Hematopoietic multipotent progenitor cell treated with erythropoietin and hydrocortisone succinate and interleukin-3 and kit ligand, for 6 days (in vitro differentiated cells): ENCODE measurements at places on chromosomes 12 and 14.

GRCh38 chr14:69567563-69567962, 7.1 kb downstream of the CCDC177 start:
- DNase-seq: peak; percentile 0

- no peak for DNase-seq
These were observed 117.3 kb downstream of the ERC1 start for GRCh38 chr12:1108276-1108675.

DNA sequence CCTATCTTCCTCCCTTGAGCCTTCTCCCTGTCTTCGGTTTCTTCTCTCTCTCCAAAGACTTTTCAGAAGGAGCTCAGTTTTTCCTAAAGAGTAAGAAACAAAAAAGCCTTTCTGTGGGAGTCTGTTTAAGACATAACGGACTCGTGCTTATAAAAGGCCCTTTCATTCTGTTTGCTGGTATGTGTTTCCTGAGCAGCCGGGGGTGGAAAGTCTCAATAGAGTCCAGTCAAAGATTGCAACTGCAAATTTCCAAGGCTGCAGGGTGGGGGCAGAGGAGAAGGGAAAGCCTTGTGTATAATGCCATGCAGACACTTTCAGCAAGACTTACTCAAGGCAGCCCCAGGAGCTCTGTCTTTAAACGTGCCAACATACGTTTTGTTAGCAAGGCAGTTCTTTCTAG, 62.2 kb downstream of the GNG2 start:
- DNase-seq: no peak

DNA sequence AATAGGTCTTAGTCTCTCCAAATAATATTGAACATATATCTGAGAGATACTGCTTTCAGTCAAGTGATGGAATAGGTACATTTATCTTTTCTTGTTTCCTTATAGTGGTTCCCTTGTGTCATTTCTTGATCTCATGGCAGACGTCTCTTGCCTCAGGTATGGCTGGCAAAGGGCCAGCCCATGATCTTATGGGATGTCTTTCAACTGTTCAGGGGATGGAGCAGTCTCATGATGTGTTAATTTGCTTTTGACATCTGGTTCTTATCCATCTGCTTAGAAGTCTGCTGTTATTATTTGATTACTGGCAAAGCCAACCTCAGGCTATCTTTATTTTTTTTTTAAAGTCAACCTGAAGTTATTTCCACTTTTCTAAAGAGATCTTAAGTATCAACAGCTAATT, 262.9 kb downstream of the TMEM117 start:
- DNase-seq: no peak

DNA sequence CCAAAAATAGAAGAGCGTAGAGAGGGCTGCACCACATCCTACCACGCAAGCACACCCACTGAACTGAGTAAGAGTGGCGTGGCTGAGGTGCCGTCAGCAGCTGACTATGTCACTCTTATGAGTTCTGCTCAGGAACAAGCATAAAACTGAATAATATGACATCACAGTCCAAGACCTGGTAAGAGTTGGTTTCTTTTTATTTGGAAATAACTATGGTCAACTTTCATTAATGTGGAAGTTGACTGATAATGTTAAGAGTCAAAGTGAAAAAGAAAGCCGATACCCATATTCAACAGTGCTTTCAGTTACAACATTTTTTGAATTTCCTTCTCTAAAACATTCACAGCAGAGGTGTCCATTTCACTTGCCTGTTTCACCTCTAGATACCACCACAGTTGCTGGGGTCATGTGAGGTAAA, 44.6 kb downstream of the GNS start:
- no peak for DNase-seq

DNA sequence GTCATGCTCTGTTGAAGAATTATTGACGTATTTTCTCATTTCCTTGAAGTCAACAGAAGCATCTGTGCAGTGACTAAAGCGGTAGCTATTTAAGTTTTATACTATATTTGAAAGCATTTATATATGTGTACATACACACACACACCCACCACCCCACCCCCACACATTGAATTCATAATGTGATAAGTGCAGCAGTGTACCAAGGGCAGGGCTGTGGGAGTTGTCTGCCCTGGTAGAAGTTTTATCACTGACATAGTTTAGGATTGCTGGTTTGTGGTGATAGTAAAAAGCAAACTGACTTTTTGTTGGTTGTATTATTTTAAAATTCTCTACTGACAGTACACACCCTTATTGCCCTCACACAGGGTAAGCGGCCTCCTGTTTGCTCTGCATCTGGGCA, 39.1 kb downstream of the GAS2L3 start:
- peak; percentile 93 for DNase-seq

DNA sequence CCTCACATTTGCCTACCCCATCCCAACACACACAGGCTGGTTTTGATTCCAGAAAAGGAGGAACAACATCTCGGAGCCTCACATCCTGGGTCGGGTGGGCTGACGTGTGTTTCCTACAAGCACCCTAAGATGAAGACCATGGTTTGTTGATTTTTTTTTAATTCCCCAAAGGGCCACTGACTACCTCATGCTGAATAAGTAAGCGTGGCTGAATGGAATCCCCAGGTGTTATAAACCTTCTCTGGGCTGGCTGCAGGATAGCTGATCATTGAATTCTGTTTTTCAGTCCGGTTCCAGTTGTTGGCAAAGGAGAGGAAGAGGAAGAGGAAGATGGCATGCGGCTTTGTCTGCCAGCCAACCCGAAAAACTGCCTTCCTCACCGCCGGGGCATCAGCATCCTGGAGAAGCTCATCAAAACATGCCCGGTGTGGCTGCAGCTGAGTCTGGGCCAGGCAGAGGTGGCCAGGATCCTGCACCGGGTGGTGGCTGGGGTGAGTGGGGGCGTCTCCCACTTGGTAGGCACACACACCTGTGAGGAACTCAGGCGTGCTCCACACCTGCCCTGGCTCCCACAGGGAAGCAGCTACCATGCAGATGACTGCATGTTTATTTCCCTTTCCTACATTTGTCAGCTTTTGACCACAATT, 42.0 kb downstream of the RIN3 start:
- no peak for DNase-seq

DNA sequence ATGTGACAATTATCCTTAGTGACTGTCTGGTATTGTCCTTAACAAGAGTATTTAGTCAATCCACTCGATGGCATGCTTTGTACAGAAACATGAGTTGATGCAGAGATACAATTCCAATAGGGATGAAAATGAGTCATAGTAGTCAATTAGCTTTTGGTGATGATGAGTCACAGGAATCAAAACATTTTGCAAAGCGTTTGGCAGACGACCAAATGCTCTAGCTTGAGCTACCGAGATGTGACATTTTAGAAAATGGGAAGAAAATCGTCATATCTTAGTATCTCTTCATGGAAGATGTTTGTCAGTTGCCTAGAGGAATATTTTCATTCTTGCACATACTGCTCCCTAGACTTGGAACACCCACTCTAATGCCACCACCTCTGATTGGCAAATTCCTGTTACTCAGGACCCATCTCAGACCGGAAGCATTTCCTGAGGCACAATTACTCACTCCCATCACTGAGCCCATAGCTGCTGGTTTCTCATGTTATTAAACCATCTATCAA, 95.0 kb downstream of the LMNTD1 start:
- no peak for DNase-seq

- DNase-seq: no peak
These were observed 414.3 kb downstream of the NAV3 start for GRCh38 chr12:78244916-78245507.
